ENCODE measurements at places on chromosomes 4 and X.

DNA sequence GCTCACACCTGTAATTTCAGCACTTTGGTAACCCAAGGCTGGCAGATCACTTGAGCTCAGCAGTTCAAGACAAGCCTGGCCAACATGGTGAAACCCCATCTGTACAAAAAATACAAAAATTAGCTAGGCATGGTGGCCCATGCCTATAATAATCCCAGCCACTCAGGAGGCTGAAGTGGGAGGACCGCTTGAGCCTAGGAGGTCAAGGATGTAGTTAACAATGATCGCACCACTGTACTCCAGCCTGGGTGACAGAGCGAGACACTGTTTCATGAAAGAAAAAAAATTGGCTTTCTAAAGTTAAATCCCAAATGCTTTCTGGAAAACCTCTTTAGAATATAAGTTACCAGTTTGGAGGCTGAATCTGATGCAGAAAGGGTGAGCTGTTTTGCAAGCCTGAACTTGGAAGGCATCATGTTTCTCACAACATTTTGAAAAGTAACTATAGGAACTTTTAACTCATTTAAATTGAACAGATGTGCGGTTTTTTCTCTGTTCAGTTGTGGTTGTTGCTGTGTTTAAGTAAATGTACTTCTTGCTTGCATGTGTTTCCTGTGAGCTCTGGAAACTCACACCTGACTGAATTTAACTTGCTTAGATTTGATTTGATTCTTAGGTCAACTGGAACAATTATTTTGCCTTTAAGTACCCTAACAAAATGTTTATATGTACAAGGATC lies 39.8 kb upstream of the TMEM131L start:
- DNase-seq: no peak

DNA sequence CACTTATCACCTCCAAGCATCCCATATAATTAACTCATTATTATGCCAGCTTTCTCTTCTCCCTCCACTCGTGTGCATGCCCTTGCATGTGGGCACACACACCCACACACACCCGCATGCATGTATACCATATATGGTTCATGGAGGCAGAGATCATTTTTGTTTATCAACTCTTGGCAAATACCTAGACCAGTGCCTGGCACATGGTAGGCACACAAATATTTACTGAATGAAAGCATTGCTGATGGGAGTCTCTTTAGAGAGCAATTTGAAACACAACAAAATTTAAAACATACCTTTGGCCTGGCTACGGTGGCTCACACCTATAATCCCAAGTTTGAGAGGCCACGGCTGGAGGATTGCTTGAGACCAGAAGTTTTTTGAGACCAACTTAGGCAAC lies 51.1 kb upstream of the SLC10A4 start:
- no peak for DNase-seq

DNA sequence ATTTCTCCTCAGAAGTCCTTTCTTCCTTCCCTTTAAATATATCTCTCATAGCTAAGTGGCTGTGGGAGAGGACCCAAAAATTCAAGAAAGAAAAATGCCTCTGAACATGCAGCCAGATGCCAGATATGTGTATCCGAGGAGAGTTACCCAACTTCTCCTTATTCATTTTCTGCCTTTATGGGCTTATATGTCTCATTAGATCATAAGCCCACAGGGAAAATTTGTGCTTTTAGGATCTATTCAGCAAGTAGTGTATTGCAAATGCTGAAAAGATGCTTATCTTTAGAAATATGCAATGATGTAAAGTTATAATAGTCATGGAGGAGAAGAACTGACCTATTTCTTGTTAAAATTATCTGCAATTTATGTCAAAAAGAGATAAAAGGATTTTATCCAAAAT lies 371.8 kb upstream of the NOCT start:
- DNase-seq: no peak

- DNase-seq: peak; percentile 70
Measured at GRCh38 chr4:40205259-40206198, 8.7 kb downstream of the RHOH start.

Data from RPMI8226 (cell line).